Natural killer cell (primary cell): ENCODE measurements at places on chromosomes 2 and 18. TPM values are rescaled to one million over a fixed set of nuclear protein-coding genes. Genes with fewer than 3 reads are reported as not detected.
A peak's percentile ranks its signal among the peaks of the same experiment; 100 is the strongest.

CNGA3 gene
- not detected for total RNA-seq

TCF7L1 gene
- total RNA-seq = not detected

DNA sequence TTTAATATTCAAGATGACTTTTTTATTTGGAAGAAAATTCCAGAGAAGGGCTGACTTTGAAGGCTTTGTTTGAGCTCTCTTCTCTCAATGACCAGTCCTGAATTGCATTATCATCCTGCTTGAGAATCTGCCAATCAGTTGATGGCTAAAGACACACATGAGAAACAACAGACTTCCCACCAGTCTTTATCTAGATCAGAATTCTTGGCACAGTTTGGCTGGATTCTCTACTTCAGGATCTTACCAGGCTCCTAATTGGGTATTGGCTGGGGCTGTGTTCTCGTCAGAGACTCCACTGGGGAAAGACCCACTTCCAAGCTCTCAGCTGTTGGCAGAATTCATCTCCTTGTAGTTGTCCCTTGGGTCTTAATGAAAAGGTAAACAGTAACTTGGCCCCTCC lies 86.0 kb downstream of the WDSUB1 start:
- H3K36me3 ChIP-seq = no peaks in the 10 kb centered on the region
- no peak overlapping the region for H3K4me3 ChIP-seq
- no peaks in the 10 kb centered on the region for H3K27me3 ChIP-seq
- DNase-seq = no peak

DNA sequence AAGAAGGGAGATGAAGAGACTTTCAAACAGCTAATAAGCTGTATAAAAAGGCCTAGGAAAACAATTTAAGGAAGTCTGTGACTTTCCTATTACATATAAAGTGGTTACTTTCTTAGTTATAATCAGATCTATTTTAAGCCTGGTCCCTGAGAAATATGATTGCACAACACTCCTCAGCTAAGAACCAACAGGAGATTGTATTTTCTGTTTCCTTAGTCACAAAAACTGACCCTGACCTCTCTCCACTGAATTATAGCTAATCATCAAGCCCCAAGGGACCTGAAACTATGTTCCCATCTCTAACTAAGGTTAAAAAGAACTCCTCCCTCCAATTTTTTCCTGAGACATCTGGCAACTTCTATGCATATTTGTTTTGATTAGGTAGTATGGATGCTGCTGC lies 106.9 kb downstream of the ROCK1 start:
- no peak overlapping the region for H3K27ac ChIP-seq
- H3K4me3 ChIP-seq = no peak overlapping the region
- no peaks in the 10 kb centered on the region for H3K4me1 ChIP-seq
- no peaks in the 10 kb centered on the region for H3K27me3 ChIP-seq
- DNase-seq = no peak

GRCh38 chr2:6909431-6910385 lies 7.5 kb upstream of the RNF144A start:
- H3K4me1 ChIP-seq = peaks cover 47% of the 10 kb centered on the region
- H3K27me3 ChIP-seq = no peaks in the 10 kb centered on the region
- no peaks in the 10 kb centered on the region for H3K36me3 ChIP-seq
- H3K27ac ChIP-seq = peak overlapping the region; percentile 75

CDH19 gene
- total RNA-seq = not detected

STON1 gene
- 3.0 TPM for total RNA-seq

DQX1 gene
- total RNA-seq = 0.21 TPM

- H3K4me3 ChIP-seq = no peak overlapping the region
- peaks cover 1% of the 10 kb centered on the region for H3K36me3 ChIP-seq
- peaks cover 29% of the 10 kb centered on the region for H3K4me1 ChIP-seq
- H3K27me3 ChIP-seq = no peaks in the 10 kb centered on the region
Measured at GRCh38 chr2:143258126-143258892, 129.1 kb downstream of the ARHGAP15 start.

- H3K27ac ChIP-seq = no peak overlapping the region
- no peaks in the 10 kb centered on the region for H3K27me3 ChIP-seq
- no peak for DNase-seq
- peaks cover 3% of the 10 kb centered on the region for H3K36me3 ChIP-seq
- H3K4me3 ChIP-seq = no peak overlapping the region
- H3K4me1 ChIP-seq = no peaks in the 10 kb centered on the region
Measured at GRCh38 chr2:3319134-3319533, 58.5 kb downstream of the EIPR1 start.

UPP2 gene
- not detected for total RNA-seq

FOXI3 gene
- not detected for total RNA-seq

DNA sequence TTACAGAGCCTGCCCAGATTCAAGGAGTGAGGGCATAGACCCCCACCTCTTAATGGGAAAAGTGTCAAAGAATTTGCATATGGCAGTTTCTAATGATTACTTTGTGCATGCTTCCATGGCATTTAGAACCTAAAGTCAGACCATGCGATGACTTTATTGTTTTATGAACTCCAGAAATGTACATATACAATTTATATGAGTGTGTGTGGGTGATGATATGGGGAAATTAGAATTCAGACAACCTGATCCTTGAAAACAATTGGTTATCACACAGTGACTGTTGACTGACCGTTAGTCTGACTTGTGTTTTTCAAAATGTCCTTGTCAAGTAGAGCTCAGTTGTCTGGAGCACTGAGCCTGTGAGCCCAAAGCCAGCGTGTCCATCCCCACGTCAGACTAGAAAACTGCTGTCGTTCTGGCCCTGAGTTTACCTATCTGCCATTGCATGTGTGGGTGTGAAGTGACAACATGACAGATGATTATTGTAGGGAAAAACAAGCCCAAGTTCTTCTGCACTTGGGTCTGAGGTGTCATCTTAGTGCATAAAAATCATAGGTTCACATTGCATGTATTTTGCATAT lies 128.4 kb downstream of the MYO3B start:
- DNase-seq = no peak
- H3K4me1 ChIP-seq = peaks cover 3% of the 10 kb centered on the region
- no peak overlapping the region for H3K27ac ChIP-seq
- H3K4me3 ChIP-seq = no peak overlapping the region
- H3K27me3 ChIP-seq = no peaks in the 10 kb centered on the region

RMND5A gene
- total RNA-seq = 63.3 TPM

DNA sequence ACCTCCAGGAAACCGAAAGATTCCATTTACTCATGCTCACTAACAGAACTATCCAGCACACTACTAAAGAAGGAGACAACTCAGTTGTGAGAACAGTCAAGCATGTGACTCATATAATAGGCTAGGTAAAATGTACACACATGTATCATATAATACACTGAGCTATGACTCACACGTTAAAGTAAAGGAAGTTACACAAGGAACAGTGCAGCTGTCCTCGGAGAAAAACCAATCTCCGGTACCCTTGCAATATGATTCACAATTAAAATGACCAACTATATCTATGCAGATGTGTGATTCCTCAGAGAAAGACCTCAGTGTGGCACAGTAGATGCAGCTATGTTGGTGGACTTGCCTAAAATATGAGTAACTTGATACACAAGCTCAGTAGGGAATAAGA lies 76.5 kb downstream of the STRN start:
- H3K4me1 ChIP-seq = no peaks in the 10 kb centered on the region
- no peak overlapping the region for H3K27ac ChIP-seq
- H3K27me3 ChIP-seq = no peaks in the 10 kb centered on the region
- H3K36me3 ChIP-seq = peaks cover 36% of the 10 kb centered on the region

DNA sequence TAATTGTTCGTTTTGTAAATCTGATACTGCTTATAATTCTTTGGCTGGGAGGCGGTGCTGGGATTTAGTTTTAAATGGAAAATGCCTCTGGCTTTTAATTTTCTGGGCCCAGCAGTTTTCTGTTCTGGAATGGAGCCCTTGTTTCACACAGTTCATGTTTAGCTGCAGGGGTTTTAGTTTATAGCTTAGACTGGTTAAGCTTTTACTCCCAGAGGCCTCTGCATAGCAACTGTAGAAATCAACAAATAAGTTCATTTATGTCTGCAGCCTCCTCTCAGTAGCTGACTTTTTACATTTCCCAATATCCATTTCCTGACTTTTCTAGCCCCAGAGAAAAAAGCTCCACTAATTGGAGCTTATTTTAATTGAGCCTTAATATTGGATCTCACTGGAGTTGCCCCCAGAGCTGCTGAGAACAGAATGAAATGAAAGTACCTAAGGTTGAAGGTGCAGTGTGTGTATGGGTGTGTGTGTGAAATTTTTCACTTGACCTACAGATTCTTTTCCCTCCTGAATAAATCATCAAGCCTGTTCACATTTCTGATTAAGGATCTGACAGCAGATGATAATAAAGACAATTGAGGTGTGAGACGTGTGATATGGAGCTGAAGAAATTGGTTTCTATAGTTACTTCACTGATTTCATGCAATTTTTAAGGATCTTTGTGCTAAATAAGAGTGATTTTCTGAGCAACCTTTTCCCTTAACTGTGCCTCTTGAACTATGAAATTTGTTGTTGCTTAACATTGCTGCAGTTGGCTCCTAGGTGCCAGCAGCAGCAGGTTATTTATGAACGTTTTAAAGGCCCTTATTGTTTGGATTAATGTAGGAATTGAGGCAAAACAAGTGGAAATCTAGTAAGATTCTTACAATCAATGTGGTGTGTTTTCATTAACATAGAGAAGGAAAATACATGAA lies 109.6 kb downstream of the TAF4B start:
- H3K4me3 ChIP-seq = no peak overlapping the region
- H3K27ac ChIP-seq = no peak overlapping the region
- H3K27me3 ChIP-seq = no peaks in the 10 kb centered on the region
- no peak for DNase-seq

DNA sequence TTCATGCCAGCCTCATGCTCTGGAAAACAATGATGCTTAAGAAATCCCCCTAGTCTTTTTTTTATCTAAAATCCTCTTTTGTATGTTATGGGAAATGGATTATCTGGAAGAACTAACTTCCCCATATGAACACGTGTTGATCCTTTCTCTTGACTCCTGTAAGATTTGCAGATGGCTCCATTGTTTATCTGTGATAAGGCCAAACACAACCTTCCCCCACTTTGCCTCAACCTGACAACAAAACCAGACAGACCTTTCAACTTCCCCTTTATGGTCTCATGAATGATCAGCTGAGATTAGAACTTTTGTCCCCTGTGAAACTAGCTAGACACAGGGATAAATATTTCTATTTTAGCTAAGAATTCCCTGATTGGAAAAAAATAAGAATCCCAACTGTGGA lies 828.0 kb upstream of the CDH2 start:
- no peak overlapping the region for H3K4me3 ChIP-seq
- H3K27ac ChIP-seq = no peak overlapping the region
- no peaks in the 10 kb centered on the region for H3K27me3 ChIP-seq
- H3K4me1 ChIP-seq = no peaks in the 10 kb centered on the region

- no peak overlapping the region for H3K27ac ChIP-seq
- no peaks in the 10 kb centered on the region for H3K27me3 ChIP-seq
- H3K36me3 ChIP-seq = no peaks in the 10 kb centered on the region
- DNase-seq = no peak
- no peak overlapping the region for H3K4me3 ChIP-seq
- no peaks in the 10 kb centered on the region for H3K4me1 ChIP-seq
Measured at GRCh38 chr2:120963997-120964705, 228.5 kb downstream of the GLI2 start.

VAPA gene
- total RNA-seq = 182 TPM

GRCh38 chr2:68290901-68291300 lies 28.8 kb downstream of the CNRIP1 start:
- no peaks in the 10 kb centered on the region for H3K36me3 ChIP-seq
- no peak overlapping the region for H3K4me3 ChIP-seq
- no peaks in the 10 kb centered on the region for H3K27me3 ChIP-seq

- H3K27ac ChIP-seq = no peak overlapping the region
- no peaks in the 10 kb centered on the region for H3K27me3 ChIP-seq
- no peaks in the 10 kb centered on the region for H3K4me1 ChIP-seq
- H3K36me3 ChIP-seq = no peaks in the 10 kb centered on the region
Measured at GRCh38 chr18:45571714-45572113, 43.6 kb upstream of the SLC14A2 start.

CCDC178 gene
- not detected for total RNA-seq

XRCC5 gene
- 188 TPM for total RNA-seq

OTX1 gene
- total RNA-seq = not detected

DNA sequence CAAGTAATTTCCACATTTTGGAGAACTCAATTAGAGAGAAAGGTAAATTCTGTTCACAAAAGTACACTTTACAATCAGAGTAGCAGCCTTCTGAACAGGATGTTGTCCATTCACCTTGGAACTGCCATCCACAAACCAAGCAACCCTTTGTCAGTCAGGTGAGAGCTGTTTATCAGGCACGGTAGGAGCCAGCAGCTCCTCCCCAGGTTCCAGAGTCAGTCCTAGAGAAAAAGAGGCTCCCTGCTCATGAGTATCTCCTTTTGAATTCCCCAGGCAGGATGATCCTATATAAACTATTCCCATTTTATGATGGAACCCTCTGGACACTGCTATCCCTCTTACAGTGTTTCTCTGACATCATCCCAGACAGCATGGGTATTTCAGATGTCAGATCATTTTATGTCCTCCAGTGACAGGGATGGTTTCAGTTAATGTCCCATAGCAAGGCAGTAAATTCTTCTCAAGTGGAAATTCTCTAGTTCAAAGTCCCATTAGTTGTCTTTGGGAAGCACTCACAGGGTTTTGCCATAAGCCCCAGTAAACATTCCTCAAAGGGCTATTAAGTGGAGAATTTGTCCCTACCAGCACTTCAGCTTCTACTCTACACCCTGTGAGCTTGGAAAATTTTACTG lies 34.5 kb upstream of the CSRNP3 start:
- H3K27ac ChIP-seq = no peak overlapping the region
- DNase-seq = no peak
- no peak overlapping the region for H3K4me3 ChIP-seq
- no peaks in the 10 kb centered on the region for H3K27me3 ChIP-seq
- no peaks in the 10 kb centered on the region for H3K36me3 ChIP-seq

- no peaks in the 10 kb centered on the region for H3K27me3 ChIP-seq
- no peaks in the 10 kb centered on the region for H3K4me1 ChIP-seq
- no peak overlapping the region for H3K27ac ChIP-seq
- H3K36me3 ChIP-seq = peaks cover 15% of the 10 kb centered on the region
Measured at GRCh38 chr2:69992310-69993047, 31.0 kb upstream of the ASPRV1 start.

DNA sequence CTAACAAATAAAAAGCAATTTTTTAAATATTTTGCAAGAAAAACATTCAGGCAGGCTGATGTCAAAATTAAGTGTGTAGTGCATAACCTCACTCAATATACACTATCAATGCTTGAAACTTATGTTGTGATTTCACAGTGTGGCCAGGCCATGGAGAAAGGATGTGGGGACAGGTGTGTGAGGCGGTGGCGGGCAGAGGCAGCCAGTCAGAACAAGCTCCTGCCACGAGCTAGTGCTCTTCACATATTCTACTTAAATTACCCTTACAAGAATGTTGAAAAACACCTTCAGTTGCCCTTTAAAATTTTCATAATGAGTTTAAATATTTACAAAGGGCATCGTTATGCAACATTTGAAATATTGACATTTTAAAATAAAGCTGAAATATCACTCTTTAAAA lies 43.2 kb downstream of the CYB5A start:
- H3K4me1 ChIP-seq = no peaks in the 10 kb centered on the region
- H3K36me3 ChIP-seq = peaks cover 5% of the 10 kb centered on the region
- DNase-seq = no peak
- H3K27me3 ChIP-seq = no peaks in the 10 kb centered on the region

DNA sequence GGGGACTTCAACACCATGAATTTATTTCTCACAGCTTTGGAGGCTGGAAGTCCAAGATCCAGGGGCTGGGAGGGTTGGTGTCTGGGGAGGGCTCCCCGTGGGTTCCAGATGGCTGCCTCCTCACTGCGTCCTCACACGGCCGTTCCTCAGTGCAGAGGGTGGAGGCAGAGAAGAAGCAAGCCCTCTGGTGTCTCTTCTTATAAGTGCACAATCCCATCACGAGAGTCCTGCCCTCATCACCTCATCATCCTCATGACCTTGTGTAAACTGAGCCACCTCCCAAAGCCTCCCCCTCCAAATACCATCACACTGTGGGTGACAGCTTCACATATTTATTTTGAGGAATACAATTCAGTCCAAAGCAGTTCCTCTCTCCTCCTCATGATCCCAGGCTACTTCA lies 26.3 kb downstream of the TMEM163 start:
- DNase-seq = no peak
- no peaks in the 10 kb centered on the region for H3K36me3 ChIP-seq
- no peak overlapping the region for H3K27ac ChIP-seq
- H3K27me3 ChIP-seq = no peaks in the 10 kb centered on the region
- H3K4me3 ChIP-seq = no peak overlapping the region
